Frontal cortex (tissue), 4 donors: ENCODE measurements at places on chromosomes 16 and 17.

GRCh38 chr17:4519361-4519788 is 20.7 kb downstream of the SPNS2 start:
- no peak for DNase-seq

DNA sequence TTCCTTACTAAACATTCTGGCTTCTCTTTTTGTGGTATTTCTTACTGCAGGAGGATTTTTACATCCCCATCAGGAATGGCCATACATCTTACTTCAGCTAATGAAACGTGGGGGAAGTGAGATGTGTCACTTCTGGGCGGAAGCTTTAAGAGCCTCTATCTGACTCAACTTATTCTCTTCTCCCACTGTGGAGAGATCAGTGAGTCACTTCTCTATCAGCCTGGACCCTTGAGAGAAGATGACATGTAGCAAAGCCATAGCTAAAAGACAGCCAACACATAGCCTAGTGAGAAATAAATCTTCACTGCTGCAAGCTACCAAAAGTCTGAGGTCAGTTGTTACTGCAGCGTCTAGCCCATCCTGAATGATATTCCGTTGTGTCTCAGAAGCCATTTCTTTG is 1066.7 kb upstream of the RBFOX1 start:
- DNase-seq: no peak

GRCh38 chr17:59688496-59688895 is 18.7 kb downstream of the PTRH2 start:
- no peak for DNase-seq

DNA sequence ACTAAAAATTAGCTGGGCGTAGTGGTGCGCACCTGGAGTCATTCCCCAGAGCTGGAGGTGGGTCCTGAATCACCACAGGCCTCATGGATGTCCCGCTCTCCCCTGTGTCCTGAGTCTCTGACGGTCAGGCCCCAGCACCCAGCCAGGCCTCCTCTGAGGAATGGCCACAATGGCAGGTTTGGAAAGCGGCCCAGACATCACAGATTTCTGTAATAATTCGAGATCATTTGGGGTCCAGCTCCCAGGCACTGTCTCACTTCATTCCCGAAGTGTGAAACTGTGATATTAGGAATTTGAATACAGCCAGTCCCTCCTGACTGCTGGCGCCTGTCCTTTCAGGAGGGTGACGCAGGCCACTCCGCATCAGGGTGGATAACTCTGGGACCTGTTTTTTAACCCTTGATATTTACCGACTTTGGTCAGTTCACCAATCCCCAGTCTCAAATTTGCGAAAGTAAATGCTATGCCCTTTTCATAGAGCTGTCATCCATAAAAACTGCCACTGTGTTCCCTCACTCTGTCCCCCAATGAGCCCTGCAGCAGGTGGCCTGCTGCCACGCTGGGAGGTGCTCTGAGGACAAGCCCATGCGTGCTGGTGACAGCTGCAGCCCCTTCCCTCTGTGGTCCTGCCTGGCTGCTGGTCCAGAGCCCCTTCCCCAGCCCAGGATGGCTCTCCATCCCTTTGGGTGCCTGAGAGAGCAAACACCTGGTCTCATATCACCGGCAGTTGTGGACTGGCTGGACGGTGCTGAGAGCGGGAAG is 28.3 kb upstream of the RPTOR start:
- no peak for DNase-seq

- no peak for DNase-seq
Observed at GRCh38 chr16:4702466-4702808, 9.1 kb downstream of the NUDT16L1 start.

- no peak for DNase-seq
Observed at GRCh38 chr17:60724647-60725046, 47.0 kb downstream of the BCAS3 start.

DNA sequence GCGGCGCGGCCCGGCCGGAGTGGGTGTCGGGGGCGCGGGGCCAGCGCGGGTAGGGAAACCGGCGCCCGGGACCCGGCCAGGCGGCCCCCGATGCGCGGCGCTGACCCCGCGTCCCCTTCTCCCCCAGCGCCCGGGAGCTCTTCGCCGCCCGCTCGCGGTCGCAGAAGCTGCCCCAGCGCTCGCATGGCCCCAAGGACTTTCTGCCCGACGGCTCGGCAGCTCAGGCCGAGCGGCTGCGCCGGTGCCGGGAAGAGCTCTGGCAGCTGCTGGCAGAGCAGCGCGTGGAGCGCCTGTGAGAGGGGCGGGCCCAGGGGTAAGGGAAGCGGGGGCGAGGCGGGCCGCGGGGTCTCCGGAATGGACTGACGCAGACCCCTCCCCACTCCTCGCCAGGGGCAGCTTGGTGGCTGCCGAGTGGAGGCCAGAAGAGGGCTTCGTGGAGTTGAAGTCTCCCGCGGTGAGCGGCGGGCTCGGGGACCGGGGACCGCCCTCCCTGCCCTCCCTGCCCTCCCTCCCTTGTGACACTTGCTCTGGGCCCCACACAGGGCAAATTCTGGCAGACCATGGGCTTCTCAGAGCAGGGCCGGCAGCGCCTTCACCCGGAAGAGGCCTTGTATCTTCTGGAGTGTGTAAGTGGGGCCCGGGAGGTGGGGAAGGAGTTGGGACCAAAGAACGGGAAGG is 430 bp downstream of the TSEN54 start:
- DNase-seq: no peak

- no peak for DNase-seq
Observed at GRCh38 chr17:59763861-59764260, 56.4 kb downstream of the VMP1 start.

DNA sequence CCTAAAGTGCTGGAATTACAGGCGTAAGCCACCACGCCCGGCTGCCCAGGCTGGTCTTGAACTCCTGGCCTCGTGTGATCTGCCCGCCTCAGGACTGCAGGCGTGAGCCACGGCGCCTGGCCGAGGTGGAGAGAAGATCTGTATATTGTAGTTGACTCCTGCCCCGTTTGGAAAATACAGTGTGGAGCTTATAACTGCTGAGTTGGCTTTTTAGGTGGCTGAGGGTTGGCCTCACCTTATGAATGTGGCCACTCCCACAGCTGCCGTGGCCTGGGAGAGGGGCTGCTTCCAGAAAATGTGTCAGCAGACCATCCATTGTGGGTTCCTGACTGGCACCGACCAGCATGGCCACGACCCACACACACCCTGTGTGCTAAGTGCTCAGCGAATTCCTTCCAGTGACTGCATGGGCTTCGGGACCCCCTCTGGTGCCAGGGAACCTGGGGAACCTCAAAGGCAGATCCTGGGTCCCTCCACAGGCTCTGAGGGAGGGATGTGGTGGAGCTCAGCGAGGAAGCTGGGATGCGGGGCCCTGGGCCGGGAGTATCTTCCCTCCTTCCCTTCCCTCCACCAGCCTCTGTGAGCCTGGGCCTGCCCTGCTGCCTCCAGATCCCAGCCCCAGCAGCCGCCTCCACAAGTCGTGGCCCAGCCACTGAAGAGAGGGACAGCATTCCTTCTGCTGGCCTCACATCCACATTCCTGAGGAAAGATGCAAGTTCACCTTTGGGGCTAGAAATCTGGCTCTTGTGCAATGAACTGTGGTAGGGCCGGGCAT is 10.9 kb upstream of the RAB11FIP3 start:
- no peak for DNase-seq

- DNase-seq: no peak
Observed at GRCh38 chr17:43574348-43574747, 28.2 kb upstream of the ETV4 start.

GRCh38 chr16:47777220-47777619 is 316.1 kb downstream of the PHKB start:
- DNase-seq: no peak

GRCh38 chr16:11101695-11102522 is 154.1 kb downstream of the SOCS1 start:
- DNase-seq: no peak

GRCh38 chr17:67156269-67157199 is 88.5 kb downstream of the HELZ start:
- DNase-seq: no peak

DNA sequence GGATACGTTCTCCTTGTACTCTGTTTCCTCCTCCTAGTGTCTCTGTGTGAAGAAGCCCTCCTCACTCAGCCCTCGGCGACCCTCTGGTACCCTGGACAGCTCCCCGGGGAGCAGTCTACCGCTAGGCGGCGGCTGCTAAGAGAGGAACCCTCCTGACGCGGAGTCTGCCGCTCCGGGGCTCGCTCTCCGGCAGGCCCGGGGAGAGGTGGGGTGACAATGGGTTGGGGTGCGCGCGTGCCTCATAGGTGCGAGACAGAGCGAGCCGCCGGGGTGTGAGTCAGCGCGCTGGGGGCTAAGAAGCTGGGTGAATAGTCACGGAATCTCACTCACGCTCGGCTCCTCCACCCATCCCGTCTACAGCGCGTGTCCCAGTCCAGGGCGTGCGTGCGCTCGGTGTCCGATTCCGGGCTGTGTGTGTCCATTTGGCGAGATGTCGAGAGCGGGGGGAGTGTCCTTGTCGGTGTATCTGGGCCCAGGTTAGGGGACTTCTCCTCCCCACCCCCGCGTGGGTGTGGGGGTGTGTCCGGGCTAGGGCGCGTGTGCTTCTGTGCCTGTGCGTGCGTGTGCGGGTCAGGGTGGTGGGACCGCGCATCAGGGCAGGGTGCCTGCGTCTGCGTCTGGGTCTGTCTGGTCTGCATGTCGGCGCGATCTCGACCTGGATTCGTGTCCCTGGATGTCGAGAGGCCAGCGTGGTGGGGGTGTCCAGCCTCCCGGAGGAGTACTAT is 577 bp upstream of the HS3ST2 start:
- peak; percentile 50 for DNase-seq

GRCh38 chr17:79165756-79166473 is 91.3 kb downstream of the ENGASE start:
- no peak for DNase-seq

- no peak for DNase-seq
Observed at GRCh38 chr17:61323003-61323908, 76.4 kb upstream of the TBX2 start.

GRCh38 chr16:27452569-27453493 is 50.9 kb downstream of the IL21R start:
- no peak for DNase-seq

- DNase-seq: no peak
Observed at GRCh38 chr17:1159431-1160180, 20.2 kb downstream of the ABR start.

GRCh38 chr16:79712276-79712675 is 111.7 kb upstream of the MAF start:
- DNase-seq: no peak

- no peak for DNase-seq
Observed at GRCh38 chr16:81785138-81785924, 6.2 kb downstream of the PLCG2 start.

- DNase-seq: no peak
Observed at GRCh38 chr17:2075336-2076086, 20.6 kb downstream of the HIC1 start.

DNA sequence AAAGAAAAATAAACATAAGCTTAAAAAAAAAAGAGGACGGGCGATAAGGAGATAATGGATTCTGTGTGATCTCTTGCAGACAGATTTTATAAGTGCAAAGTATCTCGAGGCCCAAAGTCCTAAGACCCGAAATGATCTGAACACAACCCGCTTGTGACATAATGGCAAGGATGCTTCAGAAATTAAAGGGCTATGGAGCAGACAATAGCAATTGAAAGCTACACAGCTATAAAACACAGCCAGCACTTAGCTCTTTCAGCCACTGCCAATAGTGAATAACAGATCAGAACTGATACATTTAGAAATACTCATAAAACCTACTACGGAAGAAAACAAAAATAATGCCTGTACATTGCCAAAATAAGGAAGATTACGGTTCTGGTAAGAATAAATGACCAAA is 117.5 kb downstream of the ZFHX3 start:
- DNase-seq: no peak
